Central memory CD8-positive, alpha-beta T cell (primary cell): ENCODE measurements at places on chromosomes 2 and 18.

DNA sequence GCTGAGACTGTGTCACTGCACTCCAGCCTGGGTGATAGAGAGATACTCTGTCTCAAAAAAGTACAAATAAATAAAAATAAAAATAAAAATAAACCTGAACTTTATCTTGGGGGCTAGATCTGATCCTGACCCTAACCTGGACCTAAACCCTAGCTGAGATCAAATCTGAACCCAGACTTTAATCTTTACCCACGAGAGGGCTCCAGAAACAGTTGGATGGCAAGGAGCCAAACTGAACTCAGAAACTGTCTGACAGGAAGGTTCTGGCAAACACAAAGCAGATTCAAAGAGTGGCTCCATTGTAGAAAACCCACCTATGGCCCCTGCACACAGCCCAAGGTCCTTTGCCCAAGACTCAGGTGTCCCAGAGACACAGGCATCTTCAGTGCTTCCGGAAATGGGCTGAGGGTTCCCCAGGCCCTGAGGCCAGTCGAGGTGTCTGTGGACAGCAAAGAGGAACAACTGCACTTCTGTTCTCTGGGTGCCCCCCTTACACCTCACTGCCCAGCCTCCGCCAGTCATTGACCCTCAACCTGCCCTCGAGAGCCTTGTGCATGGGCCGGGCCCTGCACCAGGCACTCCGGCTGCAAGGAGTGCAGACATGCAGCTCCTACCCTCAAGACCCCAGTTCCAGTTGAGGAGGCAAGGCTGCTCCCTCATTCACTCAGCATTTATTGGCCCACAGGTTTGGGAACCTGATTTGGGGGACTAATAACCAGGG lies 95.2 kb downstream of the TFCP2L1 start:
- DNase-seq, result no peak

DNA sequence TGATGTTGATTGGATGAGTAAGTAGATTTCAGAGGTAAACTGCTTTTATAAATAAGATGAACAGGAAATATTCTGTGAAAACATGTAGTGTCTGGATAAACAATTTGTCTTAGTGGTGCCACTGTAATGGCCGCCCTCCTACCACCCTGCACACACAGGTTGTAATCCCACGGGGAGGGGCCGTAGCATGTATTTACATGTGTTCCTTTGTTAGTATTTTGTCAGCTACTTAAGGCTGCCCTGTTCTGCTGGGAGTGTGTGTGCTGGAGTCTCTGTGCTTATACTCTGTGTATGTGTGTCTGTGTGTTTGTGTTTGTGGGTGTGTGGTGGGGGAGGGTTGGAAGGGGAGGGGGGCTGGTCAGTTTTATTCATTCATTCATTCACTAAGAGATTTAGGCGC lies 5.1 kb downstream of the TSHZ1 start:
- DNase-seq, result no peak

DNA sequence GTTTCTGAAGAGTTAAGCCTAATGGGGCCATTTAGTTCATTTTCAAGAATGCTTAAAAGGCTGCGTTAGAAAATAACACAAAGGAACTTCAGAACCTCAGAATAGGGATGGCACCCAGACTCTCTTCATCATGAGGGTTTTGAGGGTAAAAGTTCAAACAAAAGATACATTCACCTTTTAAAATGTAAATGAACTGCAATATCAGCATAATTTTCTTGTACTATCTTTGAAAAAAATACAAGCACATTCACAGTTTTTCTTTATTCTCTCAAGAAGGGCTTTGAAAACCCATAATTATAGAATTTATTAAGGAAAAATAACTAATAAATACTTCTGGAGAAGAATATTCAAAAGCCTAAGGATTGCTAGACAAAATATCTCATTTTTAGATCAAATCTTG lies 791.0 kb downstream of the DCC start:
- DNase-seq, result no peak

DNA sequence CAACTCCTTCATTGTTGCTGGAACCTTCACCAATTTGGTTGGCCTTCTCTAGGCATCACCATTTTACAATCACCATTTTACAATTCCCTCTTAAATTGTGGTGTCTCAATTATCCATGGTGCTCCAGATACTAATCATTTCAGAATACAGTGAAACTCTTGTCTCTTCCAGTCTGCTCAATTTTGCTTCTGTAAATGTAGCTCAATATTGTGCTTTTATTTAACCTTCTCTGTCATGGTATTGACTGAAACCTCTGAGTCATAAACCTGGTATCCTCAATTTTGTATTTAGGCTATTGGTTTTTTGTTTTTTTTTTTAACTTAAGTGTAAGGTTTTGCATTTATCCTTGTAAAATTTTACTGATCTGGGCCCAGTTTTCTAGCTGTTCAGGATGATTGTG lies 16.1 kb downstream of the STRADB start:
- no peak for DNase-seq

DNA sequence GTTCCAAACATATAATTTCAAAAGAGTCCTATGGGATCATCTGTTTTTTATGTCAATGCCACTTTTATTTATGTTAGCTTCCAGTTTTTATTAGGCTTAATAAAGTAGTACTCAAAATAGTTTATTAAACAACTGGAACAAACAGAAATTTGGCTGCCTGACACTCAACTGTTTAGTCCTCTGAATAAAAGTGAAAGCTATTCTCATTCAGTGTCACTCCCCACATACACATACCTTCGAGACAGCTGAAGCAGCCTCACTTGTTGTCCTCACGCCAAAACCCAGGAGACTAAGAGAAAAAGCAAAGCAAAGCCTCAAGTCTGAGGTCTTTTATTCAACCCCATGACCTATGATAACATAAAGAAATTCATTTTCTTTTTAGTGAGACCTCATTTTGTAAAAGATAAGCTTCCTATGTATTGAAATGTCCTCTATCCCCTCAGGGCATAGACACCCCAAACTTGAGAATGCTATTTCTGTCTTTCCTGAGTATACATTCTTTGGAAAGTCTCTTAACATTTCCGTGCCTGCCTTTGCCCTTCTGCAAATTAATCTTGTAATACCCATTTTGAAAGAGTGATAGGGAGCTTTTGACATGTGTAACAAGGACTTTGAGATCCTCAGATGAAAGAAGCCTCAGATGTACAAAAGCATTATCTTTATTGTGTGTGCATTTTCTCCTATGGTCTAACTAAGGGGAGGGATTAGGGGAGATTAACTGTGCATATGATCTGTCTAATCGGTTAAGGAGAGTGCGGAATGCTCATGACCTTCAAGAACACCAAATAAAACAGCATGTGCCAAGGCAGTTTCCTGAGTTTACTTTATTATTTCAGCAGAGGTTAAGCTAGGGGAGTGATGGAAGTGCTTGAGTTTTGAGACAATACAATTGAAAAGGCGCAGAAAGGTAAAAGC lies 1523.7 kb upstream of the PIK3C3 start:
- no peak for DNase-seq

DNA sequence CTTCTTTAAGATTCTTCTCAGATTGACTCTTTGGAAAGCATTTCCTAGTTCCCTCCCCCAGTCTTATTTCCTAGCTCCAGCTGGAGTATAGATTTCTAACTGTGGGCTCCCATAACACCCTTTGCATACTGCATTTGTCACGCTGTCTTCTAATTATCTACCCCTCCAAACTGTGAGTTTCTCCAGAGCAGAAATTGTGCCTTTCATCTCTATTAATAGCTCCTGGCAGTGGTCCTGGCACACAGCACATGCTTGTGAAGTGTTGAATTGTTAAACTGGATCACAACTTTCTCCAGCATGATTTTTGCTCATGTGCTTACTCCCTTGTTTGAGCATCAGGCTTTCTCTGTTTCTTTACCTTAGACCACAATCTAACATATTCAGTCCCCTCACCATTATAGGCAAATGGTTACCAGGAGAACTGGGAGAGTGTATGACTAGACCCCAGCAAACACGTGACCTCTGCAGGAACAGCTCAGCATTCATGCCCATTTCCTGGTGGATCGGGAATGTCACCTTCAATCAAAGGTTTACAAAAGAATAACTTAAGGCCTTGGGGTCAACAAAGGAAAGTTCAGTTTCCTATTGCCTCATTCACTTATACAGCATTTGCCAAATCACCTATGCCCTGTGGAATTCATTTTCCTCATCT lies 175.7 kb upstream of the TANK start:
- DNase-seq, result no peak

- DNase-seq, result no peak
Measured at GRCh38 chr2:57407772-57408201, 638.8 kb upstream of the VRK2 start.

DNA sequence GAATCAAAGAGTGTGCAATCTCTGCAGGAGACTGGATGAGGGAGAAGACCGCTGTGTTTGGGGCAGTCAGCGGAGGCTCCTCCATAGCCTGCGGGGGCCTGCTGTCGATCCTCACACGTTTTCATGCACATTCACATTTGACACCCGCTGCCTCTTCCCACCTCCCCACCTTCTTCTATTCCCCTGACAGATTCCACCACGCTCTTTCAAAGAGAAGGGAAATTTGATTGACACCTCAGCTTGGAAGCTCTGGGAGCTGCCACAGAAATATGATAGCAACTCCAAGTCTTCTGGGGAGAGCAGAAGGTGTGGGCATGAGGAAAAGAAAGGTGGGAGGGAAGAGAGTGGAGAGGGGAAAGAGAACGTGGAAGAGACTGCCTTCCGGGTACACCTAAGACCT lies 87.5 kb downstream of the BOD1L2 start:
- DNase-seq, result no peak

- no peak for DNase-seq
Measured at GRCh38 chr2:234885118-234885517, 66.7 kb upstream of the SH3BP4 start.

DNA sequence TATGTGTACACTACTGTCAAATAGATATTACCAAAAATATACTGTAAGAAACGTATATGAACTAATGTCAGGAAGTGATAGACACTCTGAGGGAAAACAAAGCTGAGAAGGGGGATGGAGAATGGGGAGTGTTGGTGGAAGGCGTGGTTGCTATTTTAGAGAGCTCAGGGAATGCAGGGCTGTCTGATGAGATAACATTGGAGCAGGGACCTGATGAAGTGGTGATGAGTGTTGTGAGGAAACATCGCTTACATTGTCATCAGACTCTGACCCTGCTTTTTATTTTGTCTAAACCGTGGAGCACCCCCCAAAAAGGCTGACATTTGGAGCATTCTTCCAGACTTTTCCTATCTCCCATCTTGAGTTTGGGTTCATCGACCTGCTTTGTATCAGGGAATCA lies 194.7 kb downstream of the LTBP1 start:
- DNase-seq, result no peak

DNA sequence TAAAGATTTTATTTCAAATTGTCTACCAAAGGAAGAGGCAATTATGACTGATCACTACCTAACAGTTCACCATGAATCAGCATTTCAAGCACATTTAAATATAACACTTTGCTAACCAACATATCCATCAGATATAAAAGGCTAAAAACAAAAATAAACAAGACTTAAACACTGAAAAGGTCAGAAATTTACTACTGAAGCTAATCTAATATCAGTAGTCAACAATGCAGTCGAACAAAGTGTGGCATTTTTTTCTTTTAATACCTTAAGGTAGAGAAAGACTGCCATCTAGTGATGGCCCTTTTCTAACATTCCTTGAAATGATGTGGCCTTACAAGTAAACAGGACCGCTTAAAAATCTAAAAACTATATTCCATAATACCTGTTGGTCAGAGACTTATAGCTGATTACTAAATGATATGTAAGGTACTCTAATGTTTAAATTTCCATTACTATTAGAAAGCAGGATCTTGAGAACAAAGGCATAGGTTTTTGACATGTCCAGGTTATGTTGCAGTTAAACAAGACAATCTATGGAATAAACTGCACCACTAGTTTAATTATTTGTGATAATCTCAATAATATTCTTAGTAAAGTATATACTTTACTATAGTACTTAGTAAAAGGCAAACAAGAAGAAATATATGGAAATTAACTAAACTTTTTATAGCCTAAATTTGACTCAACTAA lies 80.0 kb downstream of the EXOC6B start:
- DNase-seq, result no peak

DNA sequence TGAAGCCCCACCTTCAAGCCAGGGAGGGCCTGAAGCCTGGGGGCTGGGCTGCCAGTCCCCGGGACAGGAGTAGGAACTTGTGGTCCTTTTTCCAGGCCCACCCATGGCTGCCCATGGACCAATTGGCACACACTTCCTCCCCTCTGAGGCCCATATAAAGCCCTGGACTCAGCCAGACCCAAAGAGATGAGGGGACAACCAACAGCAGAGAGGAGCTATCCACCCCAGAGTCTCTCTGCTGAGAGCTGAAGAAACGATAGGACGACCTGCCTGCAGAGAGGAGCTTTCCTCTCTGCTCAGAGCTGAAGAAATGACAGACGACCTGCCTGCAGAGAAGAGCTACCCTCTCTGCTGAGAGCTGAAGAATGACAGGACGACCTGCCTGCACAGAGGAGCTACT lies 43.8 kb upstream of the PEX13 start:
- DNase-seq, result no peak

- peak; percentile 16 for DNase-seq
Measured at GRCh38 chr2:62412347-62412742, 93.7 kb downstream of the TMEM17 start.

- no peak for DNase-seq
Measured at GRCh38 chr2:227614246-227614645, 394 bp downstream of the SCYGR3 start.

- no peak for DNase-seq
Measured at GRCh38 chr2:224174990-224175389, 135.9 kb upstream of the SERPINE2 start.

DNA sequence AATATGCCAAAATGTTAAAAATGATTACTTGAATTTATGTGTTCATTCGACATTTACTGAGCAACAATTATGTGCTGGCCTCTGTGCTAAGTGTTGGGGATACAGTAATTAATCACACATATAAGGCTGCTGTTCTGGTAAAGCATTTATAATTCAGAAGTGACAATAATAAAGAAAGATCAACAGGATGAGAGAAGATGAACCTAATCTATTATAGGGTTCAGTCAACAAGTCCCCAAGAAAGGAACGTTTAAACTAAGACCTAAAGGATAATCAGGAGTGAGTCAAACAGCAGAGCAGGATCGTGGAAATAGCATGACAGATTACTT lies 60.1 kb upstream of the COX7A2L start:
- no peak for DNase-seq

GRCh38 chr2:241999184-241999583 lies 129.7 kb downstream of the RTP5 start:
- DNase-seq, result no peak

DNA sequence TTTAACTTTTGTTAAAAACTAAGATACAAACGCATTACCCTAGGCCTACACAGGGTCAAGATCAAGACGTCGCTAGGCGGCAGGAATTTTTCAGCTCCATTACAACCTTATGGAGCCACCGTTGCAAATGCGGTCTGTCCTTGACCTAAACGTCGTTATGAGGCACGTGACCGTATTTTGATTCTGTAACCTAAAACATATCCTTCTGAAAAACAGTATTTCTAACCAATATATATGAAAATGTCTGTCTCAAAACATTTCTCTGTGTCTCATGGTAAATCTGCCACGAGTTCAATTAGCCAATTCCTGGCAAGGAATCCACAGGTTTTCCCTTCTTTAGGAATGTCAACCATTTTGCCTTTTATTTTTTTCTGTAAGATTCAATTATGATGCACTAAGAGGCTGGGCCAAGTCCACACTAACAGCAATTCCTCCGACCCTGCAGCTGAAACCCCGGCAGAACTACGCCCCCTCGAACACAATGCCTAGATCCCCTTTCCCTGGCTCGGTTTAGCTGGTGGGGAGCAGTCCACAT lies 1.7 kb downstream of the RTN4 start:
- DNase-seq, result no peak
